Skin of body (tissue), 3 donors: ENCODE measurements at places on chromosomes 16 and 17. TPM values are rescaled to one million over a fixed set of nuclear protein-coding genes. Genes with fewer than 3 reads are reported as not detected.

The EFNB3 gene
- total RNA-seq: 3.9 TPM

The YBX2 gene
- total RNA-seq: 1.3 TPM

- no peak for DNase-seq
Observed at GRCh38 chr17:80212962-80213642, 7.0 kb downstream of the SGSH start.

- no peak for DNase-seq
Observed at GRCh38 chr17:71790791-71791190, 330.0 kb upstream of the SOX9 start.

- no peak for DNase-seq
Observed at GRCh38 chr16:57648125-57648524, 19.7 kb downstream of the ADGRG1 start.

GRCh38 chr16:50263940-50264929 is 2.1 kb upstream of the ADCY7 start:
- no peak for DNase-seq

DNA sequence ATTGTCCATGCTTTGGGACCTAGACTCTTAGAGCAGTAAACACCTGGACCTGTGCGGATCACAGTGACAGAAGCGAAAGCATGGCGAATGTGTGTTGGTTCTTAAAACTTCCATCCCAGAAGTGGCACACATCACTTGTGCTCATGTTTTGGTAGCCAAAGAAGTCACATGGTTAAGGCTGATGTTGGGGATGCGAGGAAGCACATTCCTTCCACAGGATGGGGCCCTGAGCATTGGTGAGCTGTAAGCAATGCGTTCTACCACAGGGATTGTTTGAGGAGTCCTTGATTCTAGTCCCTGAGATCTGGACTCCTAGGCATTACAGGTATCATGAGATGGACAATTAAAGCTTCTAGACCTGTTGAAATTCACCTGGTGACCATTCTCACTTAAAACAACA is 375.9 kb downstream of the UTP18 start:
- DNase-seq: no peak

DNA sequence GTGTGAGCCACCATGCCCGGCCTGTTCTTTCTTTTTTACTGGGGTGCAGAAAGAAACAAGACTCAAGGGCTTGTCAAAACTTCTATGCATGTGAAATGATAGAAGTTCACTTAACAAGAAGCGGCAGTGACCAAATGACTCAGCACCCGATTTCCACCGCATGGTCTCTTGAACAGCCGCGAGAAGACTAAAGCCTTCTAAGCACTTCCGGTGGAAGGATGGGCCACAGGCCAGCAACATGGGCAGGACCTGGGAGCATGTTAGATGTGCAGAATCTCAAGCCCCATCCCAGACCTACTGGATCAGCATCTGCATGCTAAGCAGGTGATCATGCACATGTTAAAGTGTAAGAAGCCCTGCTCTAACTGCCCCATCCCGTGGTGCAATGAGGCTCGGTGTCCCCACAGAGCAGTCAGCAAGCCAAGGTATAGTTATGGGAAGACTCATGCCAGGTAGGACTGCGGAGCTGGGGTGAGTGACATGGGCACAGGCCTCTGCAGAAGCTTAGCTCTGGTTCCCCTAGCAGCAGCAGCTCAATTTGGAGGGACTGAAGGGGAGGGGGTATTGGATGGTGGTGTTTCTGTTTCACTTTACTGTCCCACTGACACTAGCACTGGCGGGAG is 88.5 kb upstream of the HNF1B start:
- DNase-seq: no peak

DNA sequence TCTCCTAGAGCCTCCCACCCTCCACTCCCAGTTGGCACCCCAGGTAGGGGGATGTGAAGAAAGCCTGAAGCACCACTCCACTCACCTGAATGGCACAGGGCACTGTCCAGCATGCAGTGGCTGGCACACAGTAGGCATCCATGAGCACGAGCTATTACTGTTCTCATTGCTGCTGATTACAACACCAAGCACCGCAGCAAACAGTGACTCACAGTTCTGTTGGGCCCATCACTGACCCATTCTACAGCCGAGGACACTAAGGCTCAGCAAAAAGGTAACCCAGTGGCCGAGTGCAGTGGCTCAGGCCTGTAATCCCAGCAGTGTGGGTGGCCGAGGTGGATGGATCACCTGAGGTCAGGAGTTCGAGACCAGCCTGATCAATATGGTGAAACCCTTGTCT is 2.7 kb downstream of the ZSCAN10 start:
- DNase-seq: no peak

The C17orf100 gene
- 0.89 TPM for total RNA-seq

DNA sequence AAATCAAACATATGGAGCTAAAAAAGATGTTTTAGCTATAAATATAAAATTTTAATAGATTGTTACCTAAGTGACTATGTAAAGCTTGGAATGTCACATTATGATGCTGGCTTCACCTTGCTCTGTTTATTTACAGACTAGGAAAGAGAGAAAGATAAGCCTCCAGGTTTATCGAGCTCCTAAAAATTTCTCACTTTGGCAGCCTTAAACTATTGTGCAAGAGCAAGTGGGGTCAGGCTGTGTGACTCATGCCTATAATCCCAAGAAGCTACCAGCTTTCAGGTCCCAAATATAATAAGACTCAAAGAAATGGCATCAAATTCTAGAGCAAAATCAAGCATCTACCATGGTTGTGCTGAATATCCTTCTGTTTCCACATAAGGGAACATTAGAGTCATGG is 34.3 kb upstream of the PRSS54 start:
- no peak for DNase-seq

The P2RX1 gene
- total RNA-seq: 2.6 TPM

The TMC7 gene
- 1.2 TPM for total RNA-seq

DNA sequence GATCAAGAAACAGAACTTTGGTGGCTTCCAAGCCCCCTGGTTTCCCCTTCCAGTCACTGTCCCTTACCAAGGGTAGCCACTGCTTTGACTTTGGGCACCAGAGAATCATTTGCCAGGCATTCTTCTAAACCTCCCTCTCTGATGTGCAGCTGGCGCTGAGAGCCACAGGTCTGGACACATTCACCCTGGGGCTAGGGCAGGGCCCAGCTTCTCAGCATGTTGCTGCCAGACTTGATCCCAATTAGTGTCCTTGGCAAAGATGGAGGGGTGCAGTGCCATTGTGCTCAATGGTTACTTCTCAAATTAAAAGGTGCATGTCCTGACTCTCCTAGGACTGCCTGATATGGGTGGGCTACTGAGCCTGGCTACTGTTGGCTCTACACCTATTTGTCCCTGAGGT is 7.6 kb upstream of the SLC47A2 start:
- no peak for DNase-seq
